Fibroblast of skin of abdomen (primary cell): ENCODE measurements at places on chromosomes 5 and 9.

- DNase-seq: no peak
These were observed 154.0 kb downstream of the MCTP1 start for GRCh38 chr5:95130941-95131340.

GRCh38 chr9:13215791-13216554, 63.5 kb downstream of the MPDZ start:
- DNase-seq: no peak

DNA sequence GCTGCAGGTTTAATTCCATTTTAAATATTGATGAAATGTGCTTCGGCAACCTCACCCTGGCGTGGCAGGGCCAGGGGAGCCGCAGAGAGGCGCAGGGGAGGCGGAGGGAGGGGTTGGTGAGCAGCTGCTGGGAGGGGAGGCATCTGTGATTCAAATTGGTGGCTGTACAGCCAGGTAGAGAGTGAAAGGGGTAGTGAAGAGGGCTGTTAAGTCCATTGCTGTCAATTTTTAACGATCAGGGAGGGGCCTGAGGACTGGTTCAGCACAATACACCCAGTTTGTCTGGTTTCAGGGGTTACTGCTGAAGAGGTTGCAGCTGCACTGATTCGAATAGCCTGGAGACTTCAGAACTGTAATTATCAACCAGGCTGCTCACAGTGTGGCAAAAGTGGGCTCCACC, 31.3 kb downstream of the LHX6 start:
- DNase-seq: no peak

GRCh38 chr5:121218086-121218485, 633.6 kb upstream of the FTMT start:
- no peak for DNase-seq

- DNase-seq: no peak
These were observed 195.2 kb downstream of the TAF11L14 start for GRCh38 chr5:17829456-17829855.

DNA sequence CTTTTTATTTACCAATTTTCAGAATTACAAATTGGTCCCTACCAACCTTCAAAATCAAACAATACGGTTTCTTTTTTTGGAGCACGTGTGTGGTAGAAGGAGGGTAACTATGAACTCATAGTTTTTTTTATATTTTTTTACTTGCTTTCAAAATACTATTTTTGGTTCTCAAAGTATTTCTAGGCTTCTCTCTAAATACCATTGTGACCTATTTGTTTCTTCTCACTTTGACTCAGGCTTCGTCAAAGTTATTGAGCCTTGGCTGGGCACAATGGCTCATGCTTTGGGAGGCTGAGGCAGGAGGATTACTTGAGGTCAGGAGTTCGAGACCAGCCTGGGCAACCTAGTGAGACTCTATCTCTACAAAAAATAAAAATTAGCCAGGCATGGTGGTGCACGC, 11.6 kb upstream of the KIF27 start:
- DNase-seq: no peak

DNA sequence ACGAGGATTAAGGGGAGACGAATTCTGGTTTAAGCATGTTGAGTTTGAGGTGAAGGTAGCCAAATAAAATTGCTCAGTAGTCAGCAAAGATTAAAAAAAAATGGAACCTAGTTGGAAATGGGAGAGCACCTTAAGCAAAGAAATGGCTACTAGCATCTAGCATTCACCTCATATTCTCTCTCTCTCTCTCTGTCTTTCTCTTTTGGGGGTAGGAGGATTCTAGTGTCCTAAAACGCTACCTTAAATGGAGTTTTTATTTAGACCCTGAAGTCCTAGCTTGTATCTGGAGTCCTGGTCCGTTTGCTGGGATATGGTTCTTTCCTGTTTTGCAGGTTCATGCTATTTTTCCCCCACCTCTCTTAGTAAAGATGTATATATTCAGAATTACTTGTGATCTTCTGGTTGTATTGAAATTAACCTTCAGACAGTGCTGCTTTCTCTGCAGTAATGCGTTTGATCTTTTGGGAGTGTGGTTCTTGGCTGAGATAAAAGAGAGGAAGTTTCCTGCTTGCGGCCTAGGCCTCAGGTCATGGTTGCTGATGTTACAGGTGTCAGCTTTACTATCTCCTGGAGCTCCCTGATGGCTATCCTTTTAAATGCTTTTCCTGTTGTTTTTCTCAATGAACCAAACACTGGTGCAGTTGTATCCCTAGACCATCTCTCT, 8.0 kb downstream of the TGFBR1 start:
- no peak for DNase-seq

GRCh38 chr5:81994679-81995078, 22.9 kb downstream of the ATG10 start:
- DNase-seq: no peak

DNA sequence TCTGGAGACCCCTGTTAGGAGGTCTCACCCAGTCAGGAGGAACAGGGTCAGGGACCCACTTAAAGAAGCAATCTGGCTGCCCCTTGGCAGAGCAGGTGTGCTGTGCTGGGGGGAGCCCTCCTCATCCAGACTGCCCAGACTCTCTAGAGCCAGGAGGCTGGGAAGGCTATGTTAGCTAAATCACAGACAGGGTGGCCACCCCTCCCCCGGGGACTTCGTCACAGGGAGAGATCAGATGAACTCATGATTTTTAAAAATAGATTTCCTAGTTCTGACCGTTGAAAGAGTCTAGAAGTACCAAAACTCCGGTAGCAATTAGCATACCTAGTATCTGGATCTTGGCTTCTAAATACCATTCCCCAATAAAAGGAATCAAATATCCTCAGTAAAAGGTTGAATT, 35.0 kb upstream of the FOXB2 start:
- DNase-seq: no peak

DNA sequence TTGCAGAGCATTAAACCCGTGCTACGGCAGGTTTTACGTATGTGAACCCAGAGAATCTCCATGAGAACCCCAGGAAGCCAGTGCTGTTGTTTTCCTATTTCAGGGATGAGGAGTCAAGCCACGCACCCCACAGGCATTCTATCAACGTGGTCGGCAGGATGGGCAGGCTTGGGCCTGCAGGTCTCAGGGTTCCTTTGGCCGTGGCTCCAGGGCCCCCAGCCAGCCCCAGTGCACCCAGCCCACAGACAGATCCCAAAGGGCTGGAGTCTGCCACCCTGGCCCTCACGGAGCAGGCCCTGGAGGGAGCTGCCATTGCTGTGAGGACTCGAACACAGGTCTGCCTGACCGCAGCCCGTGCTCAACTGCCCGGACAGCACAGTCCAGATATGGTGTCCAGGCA, 77.1 kb upstream of the STXBP1 start:
- no peak for DNase-seq

DNA sequence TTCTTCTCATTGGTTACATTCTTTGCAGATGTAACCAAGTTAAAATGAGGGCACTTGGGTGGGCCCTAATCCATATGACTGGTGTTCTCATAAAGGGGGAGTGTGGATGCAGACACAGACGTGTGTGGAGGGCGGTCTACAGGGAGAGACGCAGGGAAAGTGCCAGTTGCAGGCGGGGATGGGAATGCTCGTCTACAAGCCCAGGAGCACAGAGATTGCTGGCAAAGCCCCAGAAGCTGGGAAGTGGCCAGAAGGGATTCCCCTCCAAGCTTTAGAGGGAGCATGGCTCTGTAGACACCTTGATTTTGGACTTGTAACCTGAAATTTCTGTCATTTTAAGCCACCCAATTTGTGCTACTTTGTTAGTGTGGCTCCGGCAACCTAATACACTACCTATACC, 96.8 kb upstream of the CTSL start:
- no peak for DNase-seq

DNA sequence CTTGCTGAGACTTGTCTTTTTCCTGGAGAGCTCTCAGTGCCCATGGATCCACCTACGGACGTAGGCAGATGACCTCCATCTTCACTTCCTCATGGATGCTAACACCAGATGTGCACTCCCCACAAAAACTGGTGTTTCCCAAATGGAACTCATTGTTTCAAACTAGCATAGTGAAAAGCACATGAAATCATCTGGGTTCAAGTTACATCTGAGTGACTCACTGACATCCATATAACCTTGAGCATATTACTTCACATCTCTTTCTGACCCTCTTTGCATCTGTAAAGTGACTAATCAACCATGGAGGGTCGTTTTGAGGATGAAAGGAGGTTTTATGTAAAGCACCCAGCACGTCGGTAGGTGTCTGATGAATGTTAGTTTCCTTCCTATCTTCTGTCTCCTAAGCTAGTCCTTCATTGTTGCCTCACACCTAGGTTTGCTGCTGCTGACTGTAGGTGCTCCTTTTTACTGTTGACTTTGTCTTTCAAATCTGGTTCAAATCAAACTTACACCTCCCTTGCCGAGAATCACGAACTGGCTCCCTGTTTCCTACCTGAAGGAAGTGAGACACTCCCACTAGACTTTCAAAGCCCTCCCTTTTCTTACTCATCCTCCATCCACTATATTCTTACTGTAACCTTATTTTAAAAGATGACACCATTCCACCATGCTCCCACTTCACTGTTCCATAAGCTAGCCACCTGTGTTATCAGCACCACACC, 10.3 kb downstream of the OCLN start:
- peak; percentile 75 for DNase-seq

DNA sequence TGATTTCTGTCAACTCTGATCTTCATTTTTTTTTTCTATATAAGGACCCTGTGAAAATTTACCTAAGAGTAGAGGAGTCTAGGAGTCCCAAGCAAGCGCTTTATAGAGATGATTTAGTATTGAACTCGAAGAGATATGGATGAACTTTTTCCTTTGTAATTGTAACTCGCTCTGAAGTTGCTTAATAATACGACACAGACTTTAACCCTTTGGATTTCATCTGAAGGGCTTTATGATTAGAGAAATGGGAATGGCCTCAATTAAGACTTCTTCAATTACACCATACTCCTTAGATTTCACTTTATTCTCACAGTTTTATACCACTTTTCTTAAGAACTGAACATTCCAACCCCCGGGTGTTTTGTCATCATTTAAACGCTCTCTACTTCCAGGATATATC, 647.7 kb downstream of the HTR1A start:
- no peak for DNase-seq

DNA sequence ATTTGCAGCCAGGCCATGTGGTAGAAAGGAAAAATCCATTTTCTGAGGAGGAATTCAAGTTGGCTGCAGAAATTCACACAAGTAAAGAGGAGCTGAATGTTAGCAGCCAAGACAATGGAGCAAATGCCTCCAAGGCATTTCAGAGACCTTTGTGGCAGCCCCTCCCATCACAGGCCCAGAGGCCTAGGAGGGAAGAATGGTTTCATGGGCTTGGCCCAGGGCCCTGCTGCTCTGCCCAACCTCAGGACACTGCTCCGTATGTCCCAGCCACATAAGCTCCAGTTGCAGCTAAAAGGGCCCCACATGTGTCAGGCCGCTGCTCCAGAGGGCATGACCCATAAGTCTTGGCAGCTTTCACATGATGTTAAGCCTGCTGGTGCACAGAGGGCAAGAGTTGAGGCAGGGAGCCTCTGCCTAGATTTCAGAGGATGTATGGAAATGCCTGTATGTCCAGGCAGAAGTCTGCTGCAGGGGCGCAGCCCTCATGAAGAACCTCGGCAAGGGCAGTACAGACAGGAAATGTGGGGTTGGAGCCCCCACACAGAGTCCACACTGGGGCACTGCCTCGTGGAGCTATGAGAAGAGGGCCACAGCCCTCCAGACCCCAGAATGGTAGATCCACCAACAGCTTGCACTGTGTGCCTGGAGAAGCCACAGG, 144.2 kb upstream of the EPB41L4A start:
- no peak for DNase-seq

GRCh38 chr5:61052882-61053281, 107.9 kb downstream of the NDUFAF2 start:
- DNase-seq: peak; percentile 90

DNA sequence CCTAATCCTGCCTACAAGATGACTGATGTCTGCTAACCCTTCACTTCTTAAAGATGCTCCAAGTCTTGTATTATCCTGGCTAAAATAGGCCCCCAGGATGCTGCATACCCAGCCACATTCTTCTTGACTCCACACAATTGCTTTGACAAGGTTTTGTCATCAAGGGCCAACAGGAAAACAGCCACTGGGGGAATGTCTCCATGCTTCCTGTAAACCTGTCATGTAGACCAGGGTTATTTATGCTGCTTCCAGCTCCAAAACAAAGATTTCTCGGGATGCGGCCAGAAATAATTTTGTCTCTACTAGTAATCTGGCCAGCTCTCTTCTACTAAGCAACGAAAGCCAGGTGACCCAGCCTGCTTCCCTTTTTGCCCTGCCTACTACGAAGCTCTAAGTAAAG, 53.8 kb downstream of the SHB start:
- DNase-seq: no peak

- no peak for DNase-seq
These were observed 11.5 kb downstream of the SQSTM1 start for GRCh38 chr5:179832039-179832745.

DNA sequence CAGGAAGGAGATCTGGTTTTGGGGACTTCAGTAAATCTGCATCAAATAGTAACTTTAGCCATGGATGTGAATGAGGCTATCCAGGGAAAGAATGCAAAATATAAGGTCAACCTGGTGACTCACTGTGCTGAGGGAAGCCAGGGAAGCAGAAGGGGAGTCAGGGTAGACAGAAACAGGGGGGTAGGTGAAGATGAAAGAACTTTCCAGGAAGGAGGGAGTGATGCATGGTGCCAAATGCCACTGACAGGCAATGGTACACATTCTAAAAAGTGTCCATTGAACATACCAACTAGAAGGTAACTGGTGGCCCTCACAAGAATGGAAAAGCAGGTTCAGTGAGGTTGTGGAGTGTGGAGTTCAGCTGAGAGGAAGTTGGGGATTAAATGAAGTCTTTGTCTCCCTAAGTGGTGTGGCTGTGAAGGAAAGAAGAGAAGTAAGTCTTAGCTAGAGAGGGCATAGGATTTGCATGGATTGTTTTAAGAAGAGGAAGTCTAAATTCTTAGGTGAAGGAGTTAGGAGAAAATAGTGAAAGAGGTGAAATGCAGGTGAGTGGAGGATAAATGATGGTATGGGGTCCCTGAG, 35.5 kb downstream of the PALM2AKAP2 start:
- peak; percentile 62 for DNase-seq

- DNase-seq: no peak
These were observed 209.3 kb downstream of the C9orf50 start for GRCh38 chr9:129411501-129412175.

GRCh38 chr9:134519375-134520070, 122.1 kb upstream of the COL5A1 start:
- no peak for DNase-seq

GRCh38 chr5:757931-758697, 26.4 kb downstream of the ZDHHC11B start:
- DNase-seq: no peak
